Pulmonary artery endothelial cell (primary cell): ENCODE measurements at places on chromosomes 5 and 9. TPM values are rescaled to one million over a fixed set of nuclear protein-coding genes. Genes with fewer than 3 reads are reported as not detected.

Gene CCNO
- total RNA-seq = 0.32 and 0.73 TPM in 2 replicates

Gene CENPH
- total RNA-seq = 9.6 and 16.9 TPM in 2 replicates

Gene DMRT3
- total RNA-seq = not detected in 2 replicates

Gene CENPP
- 5.3 and 7.2 TPM in 2 replicates for total RNA-seq

Gene PCDHB2
- total RNA-seq = 1.4 and 2.9 TPM in 2 replicates

Gene FBXO10
- 9.5 and 14.2 TPM in 2 replicates for total RNA-seq

Gene IL6ST
- 373 and 796 TPM in 2 replicates for total RNA-seq

Gene PCDHGC4
- 0.40 and 0.95 TPM in 2 replicates for total RNA-seq

Gene C9orf43
- total RNA-seq = 0.35 and 0.46 TPM in 2 replicates

Gene THBS4
- under 0.01 TPM in 1 of 2 replicates, not detected in the other for total RNA-seq

Gene TSSK1B
- total RNA-seq = not detected in 2 replicates

Gene REXO4
- 20.1 and 26.8 TPM in 2 replicates for total RNA-seq

Gene SOHLH1
- not detected in 2 replicates for total RNA-seq

Gene UBAP2
- total RNA-seq = 14.0 and 17.9 TPM in 2 replicates

Gene NDFIP1
- total RNA-seq = 36.8 and 44.9 TPM in 2 replicates

Gene PCDHGB7
- 4.8 and 6.1 TPM in 2 replicates for total RNA-seq

Gene KIAA1958
- 0.79 and 2.1 TPM in 2 replicates for total RNA-seq

Gene LHX3
- not detected in 2 replicates for total RNA-seq

Gene ATOSB
- 17.7 and 19.7 TPM in 2 replicates for total RNA-seq

Gene PRRX2
- total RNA-seq = not detected in 2 replicates

Gene SPINK13
- not detected in 2 replicates for total RNA-seq

Gene LMNB1
- total RNA-seq = 82.9 and 155 TPM in 2 replicates

Gene TMEM252
- not detected in 2 replicates for total RNA-seq

Gene ORM2
- total RNA-seq = not detected in 2 replicates

Gene TLX3
- total RNA-seq = not detected in 2 replicates

Gene PCA3
- total RNA-seq = 0.79 and 1.2 TPM in 2 replicates

Gene WWC1
- total RNA-seq = 0.04 and 0.33 TPM in 2 replicates

Gene SPZ1
- not detected in 2 replicates for total RNA-seq

Gene SLC6A19
- not detected in 2 replicates for total RNA-seq
